Fibroblast of mammary gland (primary cell): ENCODE measurements at places on chromosomes 6 and 20.
A peak's percentile ranks its signal among the peaks of the same experiment; 100 is the strongest.

- no peak for DNase-seq
Observed at GRCh38 chr6:166933396-166933795, 23.0 kb downstream of the RNASET2 start.

- DNase-seq: peak; percentile 66
Observed at GRCh38 chr6:87483929-87484328, 11.2 kb downstream of the SLC35A1 start.

- DNase-seq: no peak
Observed at GRCh38 chr20:37878835-37879599, 23.9 kb upstream of the VSTM2L start.

DNA sequence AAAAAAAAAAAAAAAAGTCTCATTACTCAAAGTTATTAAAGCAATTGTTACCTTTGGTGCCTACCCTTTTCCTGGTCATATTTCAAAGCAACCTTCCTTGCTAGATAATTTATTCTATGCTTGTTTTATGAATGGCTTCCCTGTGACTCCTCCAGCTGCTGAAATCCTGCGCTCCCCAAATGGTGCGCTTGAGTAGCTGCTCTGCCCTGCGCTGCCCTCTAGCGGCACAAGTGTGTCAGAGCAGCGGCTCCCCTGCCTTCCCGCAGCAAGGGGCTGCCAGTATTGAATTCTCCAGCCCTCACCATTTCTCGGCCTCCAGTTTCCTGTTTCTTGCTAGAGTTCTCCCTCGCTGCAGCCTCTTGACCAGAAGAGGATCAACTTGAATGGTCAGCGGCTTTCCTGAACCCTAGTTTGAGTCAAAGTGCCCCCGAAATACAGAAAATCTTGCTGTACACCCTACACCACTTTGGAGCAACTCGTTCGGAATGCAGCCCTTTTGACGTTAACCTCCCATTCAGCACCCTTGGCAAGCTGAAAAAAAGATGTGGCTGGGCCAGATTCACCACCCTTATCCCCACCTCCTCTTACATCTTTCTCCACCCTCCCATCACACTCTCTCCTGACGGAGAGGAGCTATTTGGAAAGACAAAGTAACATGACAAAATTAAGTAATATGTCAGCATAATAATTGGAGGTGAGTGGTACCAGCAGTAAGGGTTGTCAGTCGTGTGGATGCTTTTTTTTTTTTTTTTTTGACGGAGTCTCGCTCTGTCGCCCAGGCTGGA is 60.4 kb upstream of the KLHL31 start:
- DNase-seq: peak; percentile 64

DNA sequence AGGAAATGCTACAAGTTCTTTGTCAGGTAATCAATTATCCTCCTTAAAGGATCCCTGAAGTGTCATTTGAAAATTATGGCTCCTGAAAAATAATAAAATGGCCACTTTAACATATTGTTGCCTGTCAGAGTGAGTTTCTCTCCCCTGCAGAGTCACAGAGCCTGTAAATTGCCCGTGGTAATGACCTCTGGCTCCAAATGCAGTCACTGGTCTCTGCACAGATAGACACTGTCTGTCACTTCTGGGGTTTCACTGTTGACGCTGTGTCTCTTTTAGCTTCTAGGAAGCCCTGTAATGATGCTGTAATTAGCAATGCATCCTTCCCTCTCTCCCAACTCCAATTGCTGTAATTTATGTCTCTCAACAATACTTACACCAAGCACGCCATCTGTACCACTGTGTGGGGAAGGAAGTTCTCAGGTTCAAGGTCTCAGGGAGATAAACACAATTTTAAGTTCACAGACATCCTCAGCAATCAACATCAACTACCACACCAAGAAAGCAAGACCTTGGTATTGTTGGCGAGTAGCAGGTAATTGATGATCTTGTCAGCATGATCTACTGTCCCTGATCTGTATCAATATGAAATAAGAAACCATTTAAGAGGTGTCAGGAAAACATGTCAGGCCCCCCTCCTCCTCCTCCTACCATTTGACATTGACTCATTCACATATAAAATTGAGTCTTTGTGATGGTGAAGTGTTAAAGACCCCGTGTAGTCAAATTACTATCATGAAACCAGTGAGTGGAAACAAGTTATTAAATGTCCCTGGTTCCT is 91.2 kb upstream of the SULF2 start:
- DNase-seq: no peak

DNA sequence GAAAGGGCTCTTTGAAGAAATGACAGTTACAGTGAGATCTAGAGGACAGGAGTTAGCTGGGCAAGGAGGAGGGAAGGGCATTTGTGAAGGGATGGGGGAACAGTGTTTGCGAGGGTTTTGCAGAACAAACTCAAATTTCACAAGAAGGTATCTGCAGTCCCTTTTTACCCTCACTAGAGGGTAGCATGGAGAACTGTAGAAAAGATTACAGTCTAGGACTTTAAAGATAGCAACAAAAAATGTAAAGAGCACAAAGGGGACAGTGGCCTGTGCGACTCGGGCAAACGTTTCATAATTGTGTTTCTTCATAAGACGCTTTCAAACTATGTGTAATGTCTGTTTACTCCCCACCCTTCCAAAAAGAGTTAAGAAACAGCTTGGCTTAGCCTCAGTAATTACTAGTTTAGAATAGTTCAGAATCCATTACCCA is 21.2 kb upstream of the ASXL1 start:
- peak; percentile 60 for DNase-seq

- no peak for DNase-seq
Observed at GRCh38 chr6:25576919-25577318, 75.1 kb upstream of the SCGN start.

DNA sequence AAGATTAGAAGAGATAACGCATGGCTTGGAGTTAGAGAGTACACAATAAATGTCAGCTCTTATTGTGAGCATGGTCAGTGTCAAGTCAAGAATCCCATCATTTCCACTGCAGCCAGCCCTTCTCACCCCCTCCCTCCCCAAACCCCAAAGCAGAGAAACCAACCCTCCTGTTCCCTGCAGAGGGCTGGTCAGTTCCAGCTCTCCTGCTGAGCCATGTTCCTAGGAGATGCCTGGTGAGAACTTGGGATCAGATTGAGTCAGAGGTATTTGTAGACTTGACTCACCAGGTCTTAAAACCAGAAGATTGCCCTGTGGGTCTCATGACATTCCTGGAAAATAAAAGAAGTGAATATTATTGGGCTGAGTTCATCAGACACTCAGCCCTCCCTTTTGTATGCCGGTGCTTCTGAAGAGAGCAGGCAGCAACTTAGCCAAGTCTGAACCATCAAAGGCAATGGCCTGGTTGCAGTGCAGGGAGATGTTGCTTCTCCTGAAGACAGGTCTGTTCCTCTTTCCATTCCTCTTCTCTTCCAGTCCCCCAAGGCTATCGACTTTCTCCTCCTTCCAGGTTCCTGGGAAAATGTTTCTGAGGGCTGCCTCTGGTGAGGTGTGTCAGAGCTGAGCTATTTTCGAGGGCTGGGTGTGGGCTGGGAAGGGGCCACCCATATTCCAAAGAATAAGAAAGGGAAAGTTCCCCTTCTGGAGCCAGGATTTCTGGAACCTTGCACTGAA is 278.2 kb upstream of the SUPT3H start:
- peak; percentile 100 for DNase-seq

DNA sequence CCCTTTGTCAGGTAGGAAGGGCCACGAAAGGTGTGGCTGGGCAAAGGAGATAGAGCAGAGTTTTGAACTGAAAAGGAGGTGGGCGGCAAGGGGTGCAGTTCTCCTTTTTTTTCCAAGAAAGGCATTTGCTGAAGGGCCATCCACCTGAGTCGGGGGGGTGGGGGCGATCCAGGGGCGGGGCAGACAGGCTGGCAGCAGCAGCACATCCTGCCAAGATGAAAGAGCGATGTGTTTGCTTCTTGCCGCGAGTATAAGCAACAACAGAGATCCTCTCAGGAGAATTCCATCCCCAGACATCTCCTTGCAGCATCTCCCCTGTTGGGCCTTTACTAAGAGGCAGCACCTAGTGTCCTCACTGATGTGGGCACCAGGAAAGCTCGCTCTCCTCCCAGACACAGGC is 516.5 kb downstream of the CD83 start:
- DNase-seq: no peak

- DNase-seq: no peak
Observed at GRCh38 chr6:11258260-11259237, 26.1 kb upstream of the NEDD9 start.

DNA sequence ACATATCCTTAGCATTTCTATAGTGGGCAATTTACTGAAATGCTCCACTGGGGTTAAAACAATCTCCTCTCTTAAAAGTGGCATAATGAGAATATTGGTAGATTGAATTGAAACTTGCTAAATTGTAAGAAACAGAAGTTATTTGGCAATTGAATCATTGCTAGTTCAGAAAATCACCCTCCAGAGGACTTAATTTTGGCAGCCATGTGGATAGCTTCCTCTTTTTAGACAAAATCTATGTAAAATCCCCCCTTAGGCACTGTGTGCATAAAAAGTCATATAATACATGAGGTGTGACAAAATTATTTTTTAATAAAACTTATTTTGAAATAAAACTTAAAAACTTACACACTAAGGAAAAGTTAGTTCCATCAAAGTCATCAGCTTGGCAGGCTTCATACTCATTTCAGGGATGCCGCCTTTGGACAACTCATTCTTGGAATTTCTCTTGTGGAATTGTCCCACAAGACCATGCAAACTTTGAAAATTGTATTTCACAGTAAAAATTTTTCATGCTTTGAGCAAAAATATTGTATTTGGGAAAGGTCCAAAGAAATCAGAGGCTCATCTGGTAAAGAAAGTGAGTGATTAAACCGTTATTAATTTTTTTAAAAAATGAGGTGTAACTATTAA is 473.0 kb downstream of the BCKDHB start:
- no peak for DNase-seq

DNA sequence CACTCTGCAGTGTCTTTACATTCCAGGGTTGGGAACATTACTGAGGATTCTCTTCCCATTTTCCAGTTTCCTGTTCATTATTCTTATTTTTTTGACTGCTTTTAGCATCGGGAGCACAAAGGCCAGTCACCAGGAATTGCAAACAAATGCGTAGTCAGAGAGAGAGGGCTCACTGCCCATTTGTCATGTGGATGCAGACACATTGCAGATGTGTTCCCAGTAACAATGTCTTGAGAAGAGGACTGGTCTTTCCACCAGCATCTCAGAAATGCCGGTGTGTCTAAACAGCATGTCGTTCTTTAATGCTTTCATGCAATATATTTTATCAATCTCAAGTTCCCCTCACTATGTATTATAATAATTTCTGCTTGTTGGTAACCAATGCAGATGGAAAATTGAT is 952 bp upstream of the TAAR6 start:
- no peak for DNase-seq

DNA sequence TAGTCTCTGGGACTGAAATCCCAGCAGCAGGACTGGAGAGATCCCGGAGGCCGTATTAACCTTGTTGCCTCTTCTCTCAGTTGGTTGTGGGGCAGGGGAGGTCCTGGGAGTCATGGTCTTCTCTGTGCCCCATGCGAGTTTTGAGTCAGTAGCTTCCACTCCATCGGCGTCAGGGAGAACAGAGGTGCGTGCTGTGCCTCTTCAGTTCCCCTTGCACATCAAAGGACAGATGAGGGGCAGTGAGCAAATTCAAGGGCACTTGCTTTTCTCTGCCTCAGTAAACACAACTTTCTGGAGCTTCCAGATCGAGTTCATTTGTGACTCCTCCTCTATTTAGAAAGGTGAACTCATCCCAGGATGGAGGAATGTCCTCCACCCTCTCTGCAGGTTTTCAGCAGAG is 48.6 kb downstream of the MOCS1 start:
- DNase-seq: no peak

GRCh38 chr6:3190056-3190455 is 32.7 kb upstream of the TUBB2A start:
- DNase-seq: no peak

DNA sequence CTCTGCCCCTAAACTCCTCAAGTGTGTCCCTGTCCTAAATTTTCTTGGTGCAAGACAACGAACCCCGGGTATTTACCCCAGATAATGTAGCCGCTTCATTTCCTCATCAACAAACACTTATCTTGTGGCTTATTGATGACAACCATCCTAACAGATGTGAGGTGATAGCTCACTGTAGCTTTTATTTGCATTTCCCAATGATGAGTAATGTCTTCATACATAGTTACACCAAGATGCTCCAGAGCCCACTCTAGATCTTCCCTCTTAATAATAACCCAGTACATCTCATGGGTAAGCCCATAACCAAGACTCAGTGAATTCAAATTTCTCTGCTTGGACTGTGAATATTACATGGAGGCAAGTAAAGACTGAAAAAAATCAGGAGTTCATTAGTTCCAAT is 48.2 kb upstream of the BEND6 start:
- DNase-seq: peak; percentile 53

GRCh38 chr6:130934848-130935585 is 107.8 kb downstream of the SMLR1 start:
- peak; percentile 39 for DNase-seq

GRCh38 chr6:46501136-46502089 is 10.2 kb upstream of the RCAN2 start:
- DNase-seq: peak; percentile 44

DNA sequence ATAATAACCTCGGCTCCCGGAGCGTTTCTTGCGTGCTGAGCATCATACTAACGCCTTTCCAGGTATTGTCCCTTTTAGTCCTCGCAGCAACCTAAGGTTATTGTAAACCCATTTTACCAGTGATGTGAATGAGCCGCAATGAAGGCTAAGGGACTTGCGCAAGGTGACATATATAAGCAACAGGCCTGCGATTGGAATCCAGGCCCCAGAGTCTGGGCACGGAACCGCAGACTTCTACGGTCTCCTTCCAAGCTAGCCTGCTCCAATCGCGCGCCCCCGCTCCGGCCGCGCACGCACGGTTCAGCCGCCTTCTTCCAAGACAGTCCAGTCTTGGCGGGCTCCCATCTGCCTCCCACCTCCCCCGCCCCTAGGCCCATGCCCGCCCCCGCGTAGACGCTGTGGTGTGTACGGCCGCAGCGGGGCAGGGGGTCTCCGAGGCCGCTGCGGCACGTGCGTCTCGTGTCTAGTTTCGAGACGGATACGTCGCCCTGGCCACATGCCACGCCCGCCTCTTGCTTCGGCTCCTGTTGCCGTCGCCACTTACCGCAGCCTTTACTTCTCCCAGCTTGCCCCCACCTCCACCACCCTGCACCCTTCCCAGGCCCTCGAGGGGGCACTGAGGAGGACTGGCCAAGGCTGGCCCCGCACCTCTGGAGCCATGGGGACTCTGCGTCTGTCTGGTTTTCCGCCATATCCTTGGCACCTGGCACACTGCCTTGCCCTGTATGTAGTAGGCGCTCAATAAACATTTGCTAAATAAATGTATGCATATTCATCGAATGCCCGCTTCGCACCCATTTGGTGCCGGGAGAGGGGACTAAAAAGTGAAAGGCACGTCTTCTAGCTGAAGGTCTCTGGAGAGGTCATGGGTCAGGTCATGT is 855 bp upstream of the GFOD1 start:
- peak; percentile 40 for DNase-seq

- DNase-seq: no peak
Observed at GRCh38 chr6:153334121-153334520, 203.0 kb upstream of the RGS17 start.

GRCh38 chr20:12659942-12660341 is 348.8 kb upstream of the SPTLC3 start:
- no peak for DNase-seq

- DNase-seq: peak; percentile 54
Observed at GRCh38 chr6:118509009-118509617, 39.0 kb upstream of the PLN start.

GRCh38 chr20:5056801-5057599 is 55.7 kb upstream of the SLC23A2 start:
- DNase-seq: peak; percentile 54
